ENCODE measurements at places on chromosomes 2 and 18.

DNA sequence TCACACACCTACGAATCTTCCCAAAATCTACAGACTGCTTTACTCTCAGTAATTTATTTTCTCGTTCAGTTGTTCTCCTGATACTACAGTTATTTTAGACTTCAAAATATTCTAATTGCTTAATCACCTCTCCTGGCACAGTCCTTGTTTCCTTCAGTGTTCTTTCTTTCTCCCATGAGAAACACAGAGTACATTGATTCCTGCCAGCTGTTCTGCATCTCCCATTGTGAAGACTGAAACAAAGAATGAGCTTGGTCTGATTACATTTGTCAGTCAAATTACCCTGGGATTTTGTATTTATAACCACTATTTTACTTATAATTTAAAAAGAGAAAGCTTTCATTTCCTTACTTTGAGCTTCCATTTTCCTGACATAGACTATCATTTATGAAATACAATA, 63.9 kb upstream of the TANK start:
- DNase-seq, result peak; percentile 20

GRCh38 chr2:218880859-218881594, 375 bp downstream of the WNT10A start:
- no peak for DNase-seq

- DNase-seq, result no peak
Observed at GRCh38 chr2:140657657-140658056, 1473.2 kb downstream of the LRP1B start.

- DNase-seq, result no peak
Observed at GRCh38 chr2:199910338-199911051, 598 bp upstream of the C2orf69 start.

DNA sequence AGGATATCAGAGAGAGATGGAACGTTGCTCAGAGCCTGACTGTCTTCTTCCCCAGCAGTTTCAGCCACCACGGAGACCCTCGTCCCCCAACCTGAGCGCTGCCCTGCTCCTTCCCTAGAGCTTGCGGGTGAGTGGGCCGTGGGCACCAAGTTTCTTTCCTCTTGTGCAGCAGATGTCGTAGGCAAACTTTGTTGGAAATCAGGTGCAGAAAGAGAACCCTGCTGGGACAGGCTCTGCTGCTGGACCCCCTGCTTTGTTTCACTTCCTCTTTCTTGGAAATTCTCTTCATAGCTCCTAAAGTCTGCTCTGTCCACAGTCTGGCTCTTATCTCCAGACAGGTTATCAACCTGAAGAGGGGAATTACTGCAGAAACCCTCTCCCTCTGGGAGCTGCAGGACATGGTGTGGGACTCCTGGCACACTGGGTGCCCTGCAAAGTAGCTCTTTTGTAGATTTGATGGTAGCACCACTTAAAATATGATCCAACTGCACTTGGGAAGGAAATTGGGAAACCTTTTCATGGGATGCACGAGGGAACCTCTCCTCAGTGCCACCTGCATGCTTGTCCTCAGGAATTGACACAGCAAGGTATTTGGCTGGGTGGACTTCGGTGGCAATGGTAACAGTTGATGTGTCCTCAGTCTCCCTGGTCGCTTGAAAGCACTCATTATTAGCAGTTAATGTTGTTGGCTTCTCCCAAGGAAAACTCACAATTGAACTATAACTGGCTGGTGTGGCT, 92.2 kb downstream of the ALPK2 start:
- no peak for DNase-seq

DNA sequence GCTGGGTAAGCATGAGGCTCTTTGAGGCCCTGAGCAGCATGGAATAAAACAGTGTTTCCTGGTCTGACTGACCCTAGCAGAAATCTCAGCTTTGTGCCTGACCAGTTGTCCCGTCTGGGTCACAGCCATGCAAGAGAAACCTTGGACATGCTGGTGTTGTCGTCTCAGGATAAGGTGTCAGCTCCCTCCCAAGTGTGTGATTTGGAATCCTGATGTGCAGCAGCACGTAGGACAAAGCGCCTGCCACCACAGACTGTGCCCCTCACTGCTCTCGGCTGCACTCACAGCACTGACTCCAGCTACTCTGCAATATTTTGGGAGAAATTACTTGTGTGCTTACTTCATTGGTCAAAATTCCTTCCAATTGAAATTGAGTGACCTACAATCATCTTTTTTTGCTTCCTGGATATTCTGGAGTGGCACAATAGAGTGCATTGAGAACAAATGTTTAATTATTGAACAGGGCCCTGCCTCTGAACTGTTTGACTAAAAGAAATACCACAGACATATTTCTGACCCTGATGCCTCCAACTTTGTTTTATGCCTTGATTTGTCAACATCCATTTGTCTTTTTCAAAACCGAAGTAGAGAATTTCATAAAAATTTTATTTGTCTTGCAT, 352.4 kb downstream of the SOCS6 start:
- no peak for DNase-seq

DNA sequence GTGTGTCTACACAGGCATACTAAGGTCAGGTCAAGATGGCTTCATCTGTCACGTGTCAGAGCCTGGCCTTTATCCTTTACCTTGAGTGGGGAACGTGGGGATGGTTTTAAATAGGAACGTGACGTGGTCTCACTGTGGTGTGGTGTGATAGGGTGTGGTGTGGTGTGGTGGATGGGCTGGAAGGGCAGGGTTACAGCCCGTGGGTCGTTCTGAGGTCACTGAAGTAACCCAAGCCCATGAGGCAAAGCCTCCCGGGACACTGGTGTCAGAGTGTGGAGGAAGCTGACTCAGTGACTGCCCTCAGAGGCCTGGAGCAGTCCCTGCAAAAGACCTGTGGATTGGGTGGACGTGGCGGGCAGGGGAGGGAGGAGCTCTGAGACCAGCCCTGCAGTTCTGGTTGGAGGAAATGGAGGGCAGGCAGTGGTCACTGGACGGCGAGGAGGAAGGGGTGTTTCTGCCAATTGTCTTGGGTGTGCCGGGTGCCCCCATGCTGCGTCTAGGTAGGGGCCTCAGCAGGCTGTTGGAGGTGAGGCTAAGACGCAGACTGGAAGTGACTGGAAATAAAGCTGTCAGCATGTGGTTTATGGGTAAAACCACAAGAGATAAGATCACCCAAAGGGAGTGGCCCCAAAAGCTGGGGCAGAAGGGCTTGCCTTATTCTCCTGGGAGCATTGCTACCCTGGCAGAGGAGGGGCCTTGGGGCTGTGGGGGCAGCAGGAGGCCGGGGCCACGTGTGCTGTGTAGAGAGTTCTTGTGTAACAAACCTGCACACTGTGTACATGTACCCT, 84.8 kb downstream of the SH3RF3 start:
- DNase-seq, result no peak

DNA sequence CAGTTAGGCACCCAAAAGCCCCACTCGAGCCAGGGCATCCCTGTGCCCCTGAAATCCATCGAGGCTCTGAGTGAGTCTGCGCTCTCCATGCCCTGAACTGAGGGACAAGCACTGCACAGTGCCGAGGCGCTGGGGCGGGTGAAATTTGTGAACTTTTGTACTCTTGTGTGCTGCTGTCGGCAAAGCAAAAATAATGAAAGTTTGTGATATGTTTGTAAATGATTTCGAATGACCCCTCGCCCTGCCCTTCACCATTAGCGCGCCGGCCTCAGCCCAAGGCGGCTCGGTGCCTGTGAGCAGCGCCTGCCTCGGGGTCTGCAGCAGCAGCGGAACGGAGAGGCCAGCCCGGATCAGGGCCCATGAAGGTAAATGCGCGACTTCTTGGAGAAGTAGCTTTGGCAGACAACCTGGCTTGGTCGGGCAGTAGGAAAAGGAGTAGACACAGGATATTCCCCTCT, 1.8 kb upstream of the HOXD4 start:
- no peak for DNase-seq

DNA sequence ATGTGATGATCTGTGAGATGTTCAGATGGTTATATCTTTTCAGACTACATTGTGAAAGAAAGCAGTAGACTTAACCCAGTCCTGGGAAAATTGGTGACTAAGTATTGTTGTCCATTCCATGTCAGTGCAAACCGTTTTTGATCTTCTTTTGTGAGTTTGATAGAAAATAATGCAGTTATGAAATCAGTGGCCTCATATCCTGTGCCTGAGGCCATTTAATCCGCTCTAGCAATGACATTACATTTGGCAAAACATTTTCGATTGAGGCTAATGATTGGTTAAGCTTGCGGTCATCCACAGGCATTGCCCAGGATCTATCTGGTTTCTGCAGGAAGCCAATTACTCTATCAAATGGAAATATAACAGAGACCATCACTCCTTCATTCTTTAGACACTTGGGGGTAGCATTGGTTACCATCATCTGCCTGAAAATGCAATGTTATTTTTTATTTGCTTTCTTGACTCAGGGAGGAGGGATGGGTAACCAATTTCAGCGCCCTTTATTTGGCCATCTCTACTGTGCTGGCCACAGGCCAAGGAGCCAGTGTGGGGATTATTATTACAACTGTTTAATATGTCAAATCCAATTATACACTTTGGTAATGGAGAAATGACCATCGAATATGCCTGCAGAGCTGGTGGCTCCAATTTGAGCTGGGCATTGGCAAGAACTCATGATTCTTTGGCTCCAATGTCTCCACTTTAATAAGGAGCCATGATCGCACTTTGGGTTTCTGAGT, 33.6 kb downstream of the TRIB2 start:
- DNase-seq, result no peak

DNA sequence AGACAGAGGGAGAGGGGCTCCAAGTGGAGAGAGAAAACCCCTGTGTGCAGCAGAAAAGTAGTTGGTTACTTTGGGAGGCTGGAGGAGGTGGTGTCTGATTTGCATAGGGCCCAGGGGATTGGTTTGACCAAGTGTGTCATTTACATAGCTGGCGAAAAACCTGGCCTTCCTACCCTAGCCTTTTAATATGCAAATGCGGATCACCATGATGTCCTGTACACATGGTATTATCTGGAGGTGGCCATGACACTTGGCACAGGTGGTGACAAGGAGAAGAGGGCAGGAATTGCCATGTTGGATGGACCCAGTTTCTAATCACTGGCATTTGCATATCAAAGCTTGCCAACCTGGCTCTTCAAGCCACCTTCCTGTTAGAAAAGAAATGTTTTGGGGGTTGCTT, 120.8 kb upstream of the CHAC2 start:
- DNase-seq, result no peak

All from NCI-H526 treated with DMSO at 0.1 percent for 48 hours (cell line).